ENCODE measurements at places on chromosomes 5 and 9.

GRCh38 chr5:116571568-116572349 lies 2.9 kb downstream of the SEMA6A start:
- no peak for DNase-seq

DNA sequence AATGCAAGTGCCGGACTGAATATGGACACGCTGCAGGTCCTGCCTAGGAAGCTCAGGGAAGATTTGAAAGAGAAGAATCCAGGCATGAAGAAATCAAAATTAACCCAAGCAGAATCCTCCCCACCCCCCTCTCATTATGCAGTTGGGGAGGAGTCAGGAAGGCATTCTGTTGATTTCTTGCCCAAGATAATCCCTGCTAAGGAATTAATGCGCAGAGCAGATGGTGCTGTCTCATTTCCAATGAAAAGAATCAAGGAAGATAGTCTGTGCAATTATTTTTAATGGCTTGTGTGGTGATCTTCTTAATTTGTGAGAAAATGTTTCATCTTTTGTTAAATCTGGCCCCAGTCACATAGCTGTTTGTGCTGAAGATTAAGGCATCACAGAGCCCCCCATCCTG lies 145.0 kb downstream of the ZNF462 start:
- no peak for DNase-seq

GRCh38 chr5:180433032-180433422 lies 61.2 kb upstream of the CNOT6 start:
- DNase-seq, result no peak

DNA sequence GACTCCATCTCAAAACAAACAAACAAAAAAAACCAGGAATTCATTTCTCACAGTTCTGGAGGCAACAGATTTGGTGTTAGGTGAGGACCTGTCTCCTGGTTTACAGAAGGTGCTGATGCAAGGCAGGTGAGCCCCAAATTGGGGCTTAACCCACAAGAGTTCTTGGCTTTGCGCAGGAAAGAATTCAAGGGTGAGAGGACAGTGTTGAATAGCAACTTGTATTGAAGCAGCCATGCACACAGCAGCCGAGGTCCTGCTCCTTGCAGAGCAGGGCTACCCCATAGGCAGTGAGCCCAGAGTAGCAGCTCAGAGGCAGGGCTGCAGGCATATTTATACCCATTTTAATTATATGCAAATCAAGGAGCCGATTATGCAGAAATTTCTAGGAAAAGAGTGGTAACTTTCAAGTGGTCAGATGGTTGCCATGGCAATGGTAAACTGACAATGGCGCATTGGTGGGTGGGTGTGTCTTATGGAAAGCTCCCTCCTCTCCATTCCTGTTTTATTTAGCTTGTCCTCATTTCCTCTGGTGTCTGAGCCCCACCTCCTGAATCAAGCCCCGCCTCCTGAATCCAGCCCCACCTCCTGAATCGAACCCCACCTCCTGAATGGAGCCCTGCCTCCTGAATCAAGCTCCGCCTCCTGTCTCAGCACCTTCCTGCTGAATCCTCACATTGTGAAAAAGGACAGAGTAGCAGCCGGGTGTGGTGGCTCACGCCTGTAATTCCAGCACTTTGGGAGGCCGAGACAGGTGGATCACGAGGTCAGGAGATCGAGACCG lies 34.5 kb upstream of the COL5A1 start:
- peak; percentile 77 for DNase-seq

GRCh38 chr5:177403102-177403791 lies 2.8 kb upstream of the PFN3 start:
- no peak for DNase-seq

DNA sequence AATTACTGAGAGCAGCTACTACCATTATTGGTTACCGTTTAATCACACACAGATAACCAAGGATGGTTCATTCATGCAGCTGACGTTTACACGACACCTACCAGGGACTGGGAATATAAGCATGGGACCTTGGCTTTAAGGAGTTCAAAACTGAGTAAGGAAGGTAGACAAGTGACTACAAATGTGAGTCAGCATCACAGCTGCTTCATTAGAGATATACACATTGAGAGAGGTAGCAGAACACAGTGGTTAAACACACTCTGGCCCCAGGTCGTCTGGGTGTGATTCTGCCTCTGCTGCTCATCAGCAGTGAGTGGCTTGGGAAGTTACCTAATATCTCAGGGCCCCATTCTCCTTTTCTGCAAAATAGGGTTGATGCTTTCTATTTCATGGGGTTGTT lies 268.6 kb downstream of the NR3C1 start:
- DNase-seq, result no peak

- peak; percentile 55 for DNase-seq
Observed at GRCh38 chr5:115586525-115587146, 15.6 kb downstream of the TICAM2 start.

- no peak for DNase-seq
Observed at GRCh38 chr5:34854459-34855174, 15.7 kb downstream of the TTC23L start.

- no peak for DNase-seq
Observed at GRCh38 chr9:3906437-3907213, 380.8 kb upstream of the RFX3 start.

GRCh38 chr9:84327184-84327583 lies 13.4 kb downstream of the SLC28A3 start:
- DNase-seq, result no peak

DNA sequence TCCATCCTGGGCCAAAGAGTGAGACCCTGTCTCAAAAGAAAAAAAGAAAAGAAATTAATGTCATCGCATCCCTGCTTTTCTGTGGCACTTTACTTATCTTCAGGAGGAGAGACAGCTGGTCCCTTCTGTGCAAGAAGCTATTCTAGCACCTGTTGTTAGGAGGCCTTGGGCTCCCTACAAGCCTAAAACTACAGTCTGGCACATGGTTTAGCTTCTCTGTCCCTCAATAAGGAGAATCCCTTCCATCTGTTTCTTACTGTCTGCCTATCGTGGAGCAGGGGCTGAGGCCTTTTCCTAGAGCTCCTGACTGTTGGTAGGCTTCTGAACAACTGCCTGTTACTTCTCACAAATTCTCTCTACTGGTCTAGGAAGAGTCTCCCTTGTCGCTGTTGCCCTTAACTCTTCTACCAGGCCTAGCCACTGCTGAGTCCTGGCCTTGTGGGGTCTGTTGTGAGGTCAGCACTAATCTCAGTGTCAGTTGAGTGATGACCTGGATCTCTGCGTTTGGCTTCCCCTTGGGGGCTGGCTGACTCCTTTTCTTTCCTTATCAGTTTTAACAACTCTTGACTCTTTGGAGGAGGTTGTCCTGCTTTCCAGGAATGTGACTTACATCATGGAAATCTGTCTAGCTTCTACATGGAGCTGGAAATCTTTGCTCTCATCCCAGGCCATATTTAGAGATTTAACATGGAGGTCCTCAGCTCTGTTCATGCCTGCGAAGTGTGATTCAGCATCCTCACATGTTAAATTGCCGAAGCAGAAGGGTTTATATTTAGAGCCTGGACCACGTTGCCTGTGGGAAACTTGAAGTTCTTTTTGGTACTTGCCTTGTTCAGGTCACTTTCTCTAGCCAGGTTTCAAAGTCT lies 5.7 kb upstream of the GARNL3 start:
- DNase-seq, result no peak

- DNase-seq, result no peak
Observed at GRCh38 chr9:134384811-134385479, 58.7 kb downstream of the RXRA start.

- DNase-seq, result no peak
Observed at GRCh38 chr5:157379983-157380382, 80.0 kb upstream of the NIPAL4 start.

- DNase-seq, result peak; percentile 65
Observed at GRCh38 chr9:125428060-125428901, 166.7 kb downstream of the GAPVD1 start.

DNA sequence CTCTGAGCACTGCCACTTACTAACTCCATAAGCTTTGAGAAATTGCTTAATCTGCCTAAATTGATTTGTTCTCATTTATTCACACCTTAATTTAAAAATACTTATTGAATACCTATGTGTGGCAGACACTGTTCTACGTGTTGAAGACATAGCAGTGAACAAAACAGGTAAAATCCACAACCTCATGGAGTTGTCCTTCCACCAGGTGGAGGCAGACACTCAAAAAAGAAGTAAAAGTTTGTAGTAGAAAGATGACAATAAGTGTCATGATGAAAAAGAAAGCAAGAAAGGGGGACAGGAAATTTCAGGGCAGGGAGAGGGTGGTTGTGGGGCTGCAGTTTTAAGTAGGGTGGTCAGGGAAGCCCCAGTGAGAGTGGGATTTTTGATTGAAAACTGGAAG lies 94.9 kb downstream of the SREK1 start:
- DNase-seq, result peak; percentile 33

DNA sequence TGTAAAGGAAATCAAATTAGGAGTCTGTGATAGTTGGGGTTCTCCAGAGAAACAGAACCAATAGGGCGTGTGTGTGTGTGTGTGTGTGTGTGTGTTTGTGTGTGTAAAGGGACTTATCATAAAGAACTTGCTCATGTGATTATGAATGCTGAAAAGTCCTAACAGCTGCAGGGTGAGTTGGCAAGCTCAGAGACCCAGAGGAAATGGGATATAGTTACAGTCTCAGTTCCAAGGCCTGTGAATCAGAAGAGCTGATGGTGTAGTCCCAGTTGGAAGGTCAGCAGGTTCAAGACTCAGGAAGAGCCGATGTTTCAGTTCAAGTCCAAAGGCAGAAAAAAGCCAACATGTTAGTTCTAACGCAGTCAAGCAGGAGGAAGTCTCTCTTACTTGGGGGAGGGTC lies 214.2 kb downstream of the ELAVL2 start:
- DNase-seq, result no peak

GRCh38 chr5:173602423-173602822 lies 14.0 kb downstream of the BOD1 start:
- DNase-seq, result no peak

DNA sequence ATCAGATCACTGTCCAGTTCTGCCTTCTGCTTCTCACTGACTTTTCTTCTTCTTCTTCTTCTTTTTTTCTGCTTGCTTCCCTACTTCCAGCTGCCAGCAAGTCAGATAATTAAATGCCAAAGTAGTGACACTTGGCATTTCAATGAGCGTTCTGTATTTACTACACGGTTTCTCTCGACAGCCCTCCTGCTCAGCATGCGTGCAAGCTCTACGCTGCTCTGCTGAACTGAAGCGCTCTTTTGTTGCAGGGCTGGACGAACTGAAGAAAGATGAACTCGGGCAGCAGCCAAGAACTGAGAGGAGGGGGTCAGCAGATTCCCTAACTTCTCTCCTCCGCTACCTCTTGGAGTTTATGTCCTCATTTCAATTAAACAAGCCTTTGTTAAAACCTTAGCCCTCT lies 319.1 kb downstream of the GLIS3 start:
- no peak for DNase-seq

- DNase-seq, result no peak
Observed at GRCh38 chr9:91137391-91137790, 224.3 kb downstream of the AUH start.

DNA sequence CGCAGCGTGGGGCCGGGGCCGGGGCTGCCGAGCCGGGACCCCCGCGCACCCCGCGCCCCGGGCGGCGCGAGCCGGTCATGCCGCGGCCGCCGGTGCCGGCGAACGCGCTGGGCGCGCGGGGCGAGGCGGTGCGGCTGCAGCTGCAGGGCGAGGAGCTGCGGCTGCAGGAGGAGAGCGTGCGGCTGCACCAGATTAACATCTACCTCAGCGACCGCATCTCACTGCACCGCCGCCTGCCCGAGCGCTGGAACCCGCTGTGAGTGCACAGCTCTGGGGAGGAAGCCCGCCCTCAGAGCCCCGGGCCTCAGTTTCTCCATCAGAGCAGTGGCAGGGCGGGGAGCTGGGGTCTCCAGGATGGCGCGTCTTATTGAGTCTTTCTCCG lies 335 bp downstream of the GALNT12 start:
- DNase-seq, result peak; percentile 49

- no peak for DNase-seq
Observed at GRCh38 chr9:92971121-92971520, 23.8 kb downstream of the FGD3 start.

DNA sequence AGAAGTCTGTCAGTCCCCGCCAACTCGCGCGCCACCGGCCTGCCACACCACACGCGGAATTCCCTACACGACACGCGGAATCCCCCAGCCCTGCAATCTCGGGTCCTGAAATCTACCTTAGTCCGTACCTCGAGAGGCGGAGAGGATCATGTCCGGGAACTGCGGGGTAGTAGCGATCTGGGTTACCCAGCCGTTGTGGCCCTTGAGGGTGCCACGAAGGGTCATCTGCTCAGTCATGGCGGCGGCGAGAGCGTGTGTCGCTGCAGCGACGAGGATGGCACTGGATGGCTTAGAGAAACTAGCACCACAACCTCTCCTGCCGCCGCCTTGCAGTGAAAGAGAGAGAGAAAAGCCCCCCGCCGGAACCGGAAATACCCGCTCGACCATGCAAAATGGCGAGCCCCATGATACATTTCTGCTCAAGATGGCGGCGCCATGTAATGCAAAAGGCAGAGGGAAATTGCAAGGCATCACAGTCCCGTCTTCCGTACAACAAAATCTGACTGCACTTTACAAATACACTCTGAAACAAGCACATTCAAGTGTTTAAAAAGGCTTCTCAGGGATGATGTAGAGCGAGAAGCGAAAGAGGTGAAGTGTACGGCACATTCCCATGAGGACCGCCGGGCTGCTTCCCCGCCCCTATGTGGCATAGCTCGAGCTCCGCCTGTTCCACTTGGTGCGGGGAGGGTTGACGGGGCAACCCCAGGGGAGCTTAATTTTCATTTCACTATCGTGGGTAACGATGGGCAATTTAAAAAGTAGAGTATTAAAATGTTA lies at the start of gene RACK1:
TSS of gene RACK1 (minus strand) at position 343 of the 780 bp plus-strand sequence. CDS start at position 237, 106 bp downstream.
- DNase-seq, result peak; percentile 95

DNA sequence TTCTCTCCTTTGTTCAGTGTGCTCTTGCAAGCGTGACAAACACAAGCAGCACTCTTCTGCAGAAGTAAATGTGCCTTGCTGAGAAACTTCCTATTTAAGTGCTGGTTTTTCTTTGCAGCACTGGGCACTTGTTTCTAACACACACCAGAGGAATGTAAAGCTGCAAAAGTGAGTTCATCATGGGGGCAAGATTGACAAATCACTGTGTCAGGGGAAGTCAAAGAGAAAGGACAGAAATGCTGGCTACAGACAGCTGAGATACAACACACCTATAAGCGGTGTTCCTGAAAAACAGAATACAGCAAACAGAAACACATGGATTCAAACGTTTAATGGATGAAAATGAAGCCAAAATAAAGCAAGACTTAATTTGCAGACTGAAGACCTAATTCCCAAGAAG lies 19.6 kb downstream of the ROR2 start:
- no peak for DNase-seq

DNA sequence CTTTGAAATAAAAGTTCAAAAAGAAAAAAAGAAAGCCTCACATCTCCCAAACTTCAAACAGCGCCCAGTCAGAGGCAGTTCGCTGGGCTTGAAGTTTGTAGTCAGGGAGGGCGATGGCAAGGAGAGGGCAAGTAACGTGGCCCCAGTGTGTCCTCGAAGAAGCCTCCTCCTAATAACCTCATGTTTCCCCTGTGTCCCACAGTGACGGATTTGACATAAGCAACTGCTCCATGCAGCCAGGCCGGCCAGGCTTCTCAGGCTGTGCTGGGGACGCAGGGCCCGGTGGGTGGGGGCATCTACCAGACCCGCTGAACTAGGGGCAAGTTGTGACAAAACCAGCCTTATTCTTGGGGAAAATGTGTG lies 172.2 kb downstream of the ERCC6L2 start:
- no peak for DNase-seq
